ENCODE measurements at places on chromosomes 1 and 21. TPM values are rescaled to one million over a fixed set of nuclear protein-coding genes. Genes with fewer than 3 reads are reported as not detected.

- peak; percentile 49 for DNase-seq
These were observed 347.8 kb downstream of the DUSP10 start for GRCh38 chr1:221394011-221394544.

GRCh38 chr1:202135221-202135721, 9.3 kb downstream of the ARL8A start:
- no peak for DNase-seq

- no peak for DNase-seq
These were observed 33.0 kb upstream of the ZBTB8B start for GRCh38 chr1:32431736-32432400.

DNA sequence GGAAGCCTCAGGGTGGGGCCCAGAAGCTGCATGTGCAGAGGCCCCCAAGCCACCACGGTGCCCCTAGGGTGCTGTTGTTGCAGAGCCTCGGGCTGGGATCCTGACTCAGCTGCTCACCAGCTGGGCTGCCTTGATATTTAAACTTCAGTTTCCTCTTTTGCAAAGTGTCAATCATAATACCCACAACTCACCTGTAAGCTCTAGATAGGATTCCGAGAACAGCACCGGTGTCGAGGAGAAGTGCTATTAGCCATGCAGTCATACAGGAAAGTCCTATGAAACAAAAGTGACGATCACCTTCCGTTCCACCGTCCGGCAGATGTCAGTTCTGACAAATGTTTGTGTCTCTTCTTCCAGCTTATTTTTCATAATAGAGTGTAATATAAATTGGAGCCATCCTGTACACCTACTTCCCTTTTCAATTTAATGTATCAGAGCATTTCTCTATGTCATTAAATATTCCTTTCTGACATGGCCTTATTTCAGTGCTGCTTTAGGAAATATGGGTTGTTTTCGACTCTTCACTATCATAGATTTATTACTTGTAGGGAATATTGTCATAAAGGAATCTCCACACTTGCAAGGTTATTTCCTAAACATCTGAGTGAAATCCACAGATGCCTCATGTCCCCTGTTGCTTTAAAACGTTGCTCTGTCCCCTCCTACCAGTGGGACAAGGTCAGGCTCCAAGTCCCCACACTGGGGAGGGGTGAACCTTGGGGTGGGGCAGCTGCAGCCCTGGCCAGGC, 100.8 kb downstream of the SIK1 start:
- DNase-seq: no peak

The SPRR3 gene
- polyA plus RNA-seq: 0.18 TPM
